ENCODE measurements at places on chromosomes 5 and 9. TPM values are rescaled to one million over a fixed set of nuclear protein-coding genes. Genes with fewer than 3 reads are reported as not detected.

GRCh38 chr9:90881648-90882047 lies 80.0 kb downstream of the SYK start:
- H3K4me3 ChIP-seq, result no peak overlapping the region
- H3K27me3 ChIP-seq, result no peaks in the 10 kb centered on the region

- H3K36me3 ChIP-seq, result no peaks in the 10 kb centered on the region
- no peak for DNase-seq
- no peak overlapping the region for H3K4me3 ChIP-seq
- no peak overlapping the region for H3K27ac ChIP-seq
Observed at GRCh38 chr9:80435591-80435990, 863.8 kb downstream of the TLE4 start.

DNA sequence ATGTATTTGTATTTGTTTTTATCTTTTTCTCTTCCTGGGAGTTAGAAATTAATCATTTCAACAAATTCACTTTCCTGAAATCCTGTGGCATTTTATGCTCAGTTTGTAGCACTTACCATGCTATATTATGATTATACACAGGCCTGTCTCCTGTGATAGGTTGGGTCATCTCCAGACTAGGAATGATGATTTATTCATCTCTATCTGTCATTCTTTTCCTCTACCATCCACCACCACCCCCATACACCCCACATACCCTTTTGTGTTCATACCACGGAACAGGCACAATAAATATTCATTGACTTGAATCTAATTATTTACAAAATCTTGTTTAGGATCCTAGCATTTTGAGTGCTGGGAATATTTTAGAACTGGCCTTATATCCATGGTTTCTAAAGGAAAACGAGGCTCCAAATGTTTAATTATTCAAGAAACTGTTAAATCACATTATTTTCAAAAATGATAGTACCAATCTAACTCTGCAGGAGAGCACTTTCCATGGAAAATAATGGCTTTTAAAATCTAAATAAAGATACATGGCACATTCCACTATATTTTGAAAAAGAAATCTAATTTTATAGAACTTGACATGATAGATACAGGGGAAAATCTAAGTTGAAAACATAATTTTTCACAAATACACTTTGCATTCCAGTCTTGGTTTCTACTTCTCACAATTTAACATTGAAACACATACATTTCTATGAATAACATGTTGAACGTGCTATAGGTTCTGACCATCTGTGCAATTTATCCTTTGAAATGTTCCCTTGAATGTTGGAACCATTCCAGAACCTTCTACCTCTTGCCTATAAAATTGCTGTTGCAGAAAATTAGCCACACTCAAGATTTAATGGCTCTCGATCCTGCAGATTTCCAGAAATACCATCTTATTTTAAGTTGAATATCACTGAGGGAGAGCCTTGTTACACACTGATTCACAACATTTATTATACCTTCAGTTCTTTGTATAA lies 89.3 kb downstream of the STARD4 start:
- H3K4me1 ChIP-seq, result no peaks in the 10 kb centered on the region
- no peaks in the 10 kb centered on the region for H3K36me3 ChIP-seq
- no peaks in the 10 kb centered on the region for H3K27me3 ChIP-seq
- no peak overlapping the region for H3K4me3 ChIP-seq
- DNase-seq, result no peak

- DNase-seq, result no peak
- no peaks in the 10 kb centered on the region for H3K36me3 ChIP-seq
- no peaks in the 10 kb centered on the region for H3K27me3 ChIP-seq
Observed at GRCh38 chr5:83026516-83026915, 50.7 kb downstream of the TMEM167A start.

PPIP5K2 gene
- total RNA-seq, result 36.6 TPM

ANXA2R gene
- 9.0 TPM for total RNA-seq
